ENCODE measurements at places on chromosomes 2 and 18.
A peak's percentile ranks its signal among the peaks of the same experiment; 100 is the strongest.

DNA sequence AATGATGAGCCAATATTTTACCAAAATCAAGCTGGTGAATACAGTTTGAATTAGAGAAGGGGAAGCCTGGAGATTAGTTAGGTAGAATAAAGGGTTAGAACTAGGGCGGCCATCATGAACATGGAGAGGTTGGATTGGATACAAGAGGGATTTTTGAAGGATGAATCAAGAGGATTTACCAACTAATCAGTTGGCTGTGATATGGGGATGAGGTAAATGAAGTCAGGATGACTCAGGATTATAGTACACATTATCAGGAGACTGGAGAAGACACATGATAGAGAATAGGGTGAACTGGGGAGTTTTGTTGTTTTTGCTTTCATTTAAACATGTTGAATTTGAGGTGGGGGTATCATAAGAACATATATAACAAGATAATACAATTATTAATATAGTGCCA lies 73.8 kb upstream of the PROKR1 start:
- no peak overlapping the region for H3K4me3 ChIP-seq
- H3K27me3 ChIP-seq: no peaks in the 10 kb centered on the region
- DNase-seq: peak; percentile 78
- H3K36me3 ChIP-seq: no peaks in the 10 kb centered on the region

DNA sequence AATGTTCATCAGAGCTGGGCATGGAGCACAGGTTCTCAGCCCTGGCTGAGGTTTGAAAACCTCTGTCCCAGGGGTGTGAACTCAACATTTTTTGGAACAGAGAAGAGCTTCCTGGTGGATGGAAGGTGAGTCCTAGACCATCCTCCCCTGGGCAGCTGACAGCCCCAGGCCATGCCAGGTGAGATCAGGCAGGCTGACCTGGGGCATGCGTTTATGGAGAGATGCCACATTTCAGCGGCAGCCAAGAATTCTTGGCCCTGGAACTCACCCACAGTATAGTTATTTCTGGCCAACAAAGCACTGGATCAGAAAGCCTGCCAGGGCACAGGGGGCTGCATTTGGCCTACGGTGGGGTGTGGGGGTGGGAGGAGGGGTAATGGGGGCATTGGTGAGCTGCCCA lies 83.8 kb downstream of the EDAR start:
- H3K4me3 ChIP-seq: no peak overlapping the region
- no peak overlapping the region for H3K27ac ChIP-seq
- peaks cover 29% of the 10 kb centered on the region for H3K27me3 ChIP-seq
- DNase-seq: no peak

DNA sequence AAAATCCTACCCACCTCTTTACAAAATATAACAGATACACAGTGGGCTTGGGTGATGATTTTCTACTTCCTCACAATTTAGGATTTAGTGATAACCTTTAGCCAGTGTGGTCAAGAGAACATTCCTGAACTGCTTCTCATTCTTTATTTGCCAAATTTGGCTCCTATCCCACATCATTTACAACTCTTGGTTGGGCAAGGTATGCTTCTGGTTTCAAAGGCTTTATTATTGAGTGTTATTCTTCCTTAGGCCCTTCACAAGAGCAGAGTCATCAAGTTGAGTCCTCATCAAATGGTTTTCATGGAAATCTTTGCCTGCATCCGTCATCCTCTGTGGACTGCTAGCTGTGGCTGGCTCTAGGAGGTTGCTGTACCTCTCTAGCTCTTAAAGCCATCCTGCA lies 472.0 kb upstream of the ETAA1 start:
- H3K27me3 ChIP-seq: no peaks in the 10 kb centered on the region
- peak; percentile 39 for DNase-seq
- H3K4me3 ChIP-seq: no peak overlapping the region
- H3K27ac ChIP-seq: no peak overlapping the region
- H3K36me3 ChIP-seq: no peaks in the 10 kb centered on the region

DNA sequence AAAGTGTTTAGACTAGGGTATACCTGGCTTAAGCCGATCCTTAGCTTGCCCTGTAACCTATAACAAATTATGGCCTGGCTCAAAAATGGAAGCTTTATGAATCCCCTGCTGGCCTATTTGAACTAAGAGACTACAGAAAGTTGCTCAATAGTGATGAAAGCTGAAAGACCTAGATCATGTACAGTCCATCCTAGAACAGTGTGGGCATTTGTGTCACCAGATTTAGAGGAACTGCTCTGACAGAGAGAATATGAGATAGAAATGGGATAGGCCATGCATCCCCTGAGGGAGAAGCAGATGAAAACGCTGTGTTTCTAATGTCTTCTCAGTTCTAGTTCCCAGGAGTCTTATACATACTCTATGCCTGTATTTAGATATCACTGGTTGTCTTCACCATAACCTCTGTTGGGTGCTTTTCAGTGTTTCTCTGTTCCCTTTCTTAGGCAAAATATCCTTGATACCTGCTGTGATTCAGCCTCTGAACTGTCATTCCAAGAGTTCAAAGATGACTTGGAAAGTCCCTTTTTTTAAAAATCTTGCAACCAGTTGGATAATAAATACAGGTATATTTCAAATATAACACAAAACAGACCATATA lies 246.9 kb upstream of the SLC39A10 start:
- no peak overlapping the region for H3K4me3 ChIP-seq
- no peak for DNase-seq
- H3K36me3 ChIP-seq: no peaks in the 10 kb centered on the region
- no peak overlapping the region for H3K27ac ChIP-seq
- peaks cover 6% of the 10 kb centered on the region for H3K4me1 ChIP-seq

DNA sequence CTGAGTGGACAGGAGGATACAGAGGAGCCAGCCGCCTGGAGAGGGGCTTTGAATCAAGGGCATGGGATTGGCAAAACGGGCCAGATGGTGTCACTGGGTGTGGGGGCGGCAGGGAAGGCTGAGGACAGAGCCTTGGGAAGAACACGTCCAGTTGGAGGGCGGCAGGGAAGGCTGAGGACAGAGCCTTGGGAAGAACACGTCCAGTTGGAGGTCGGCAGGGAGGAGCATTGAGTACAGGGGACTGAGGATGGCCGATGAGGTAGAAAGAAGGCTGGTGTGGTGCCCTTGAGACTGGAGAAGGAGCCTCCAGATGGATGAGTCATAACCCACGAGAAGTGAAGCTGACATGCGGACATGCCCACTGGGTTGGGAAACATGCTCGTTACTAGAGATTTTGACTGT lies 4.5 kb downstream of the HES6 start:
- H3K36me3 ChIP-seq: no peaks in the 10 kb centered on the region
- peak; percentile 35 for DNase-seq
- H3K4me1 ChIP-seq: peaks cover 4% of the 10 kb centered on the region
- H3K4me3 ChIP-seq: no peak overlapping the region
- no peak overlapping the region for H3K27ac ChIP-seq

- H3K4me1 ChIP-seq: no peaks in the 10 kb centered on the region
- H3K4me3 ChIP-seq: no peak overlapping the region
- no peak for DNase-seq
- H3K27ac ChIP-seq: no peak overlapping the region
These were observed 27.1 kb downstream of the CAMKMT start for GRCh38 chr2:44388877-44389276.

GRCh38 chr2:200693836-200694470 lies 108.1 kb downstream of the AOX1 start:
- H3K36me3 ChIP-seq: no peaks in the 10 kb centered on the region
- DNase-seq: peak; percentile 17
- peaks cover 2% of the 10 kb centered on the region for H3K27me3 ChIP-seq
- H3K4me3 ChIP-seq: no peak overlapping the region
- H3K27ac ChIP-seq: no peak overlapping the region

DNA sequence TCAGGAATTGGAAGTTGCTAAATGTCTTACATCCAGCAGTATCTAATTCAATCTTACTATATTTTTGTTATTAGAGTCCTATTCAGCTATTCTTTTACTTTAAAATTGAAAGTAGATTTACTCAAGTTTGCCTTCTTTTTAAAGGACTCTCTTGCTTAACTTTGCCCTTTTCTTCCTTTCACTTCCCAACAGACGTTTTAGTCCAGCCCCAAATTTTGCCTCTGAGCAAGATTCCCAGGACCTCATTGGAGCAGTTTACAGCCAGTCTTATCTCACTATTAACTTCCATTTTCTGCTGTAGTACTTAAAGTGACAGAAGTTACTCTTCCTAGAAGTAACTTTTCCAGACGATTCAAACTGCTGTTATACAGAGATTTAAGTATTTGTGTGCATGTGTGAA lies 1.7 kb upstream of the PRKD3 start:
- H3K4me3 ChIP-seq: no peak overlapping the region
- no peak overlapping the region for H3K27ac ChIP-seq
- peak; percentile 86 for DNase-seq
- H3K4me1 ChIP-seq: peaks cover 4% of the 10 kb centered on the region

GRCh38 chr2:46179037-46179621 lies 118.1 kb upstream of the EPAS1 start:
- H3K4me3 ChIP-seq: no peak overlapping the region
- H3K36me3 ChIP-seq: no peaks in the 10 kb centered on the region
- peak overlapping the region; percentile 98 for H3K27ac ChIP-seq
- H3K4me1 ChIP-seq: peaks cover 17% of the 10 kb centered on the region
- DNase-seq: peak; percentile 99
- no peaks in the 10 kb centered on the region for H3K27me3 ChIP-seq

DNA sequence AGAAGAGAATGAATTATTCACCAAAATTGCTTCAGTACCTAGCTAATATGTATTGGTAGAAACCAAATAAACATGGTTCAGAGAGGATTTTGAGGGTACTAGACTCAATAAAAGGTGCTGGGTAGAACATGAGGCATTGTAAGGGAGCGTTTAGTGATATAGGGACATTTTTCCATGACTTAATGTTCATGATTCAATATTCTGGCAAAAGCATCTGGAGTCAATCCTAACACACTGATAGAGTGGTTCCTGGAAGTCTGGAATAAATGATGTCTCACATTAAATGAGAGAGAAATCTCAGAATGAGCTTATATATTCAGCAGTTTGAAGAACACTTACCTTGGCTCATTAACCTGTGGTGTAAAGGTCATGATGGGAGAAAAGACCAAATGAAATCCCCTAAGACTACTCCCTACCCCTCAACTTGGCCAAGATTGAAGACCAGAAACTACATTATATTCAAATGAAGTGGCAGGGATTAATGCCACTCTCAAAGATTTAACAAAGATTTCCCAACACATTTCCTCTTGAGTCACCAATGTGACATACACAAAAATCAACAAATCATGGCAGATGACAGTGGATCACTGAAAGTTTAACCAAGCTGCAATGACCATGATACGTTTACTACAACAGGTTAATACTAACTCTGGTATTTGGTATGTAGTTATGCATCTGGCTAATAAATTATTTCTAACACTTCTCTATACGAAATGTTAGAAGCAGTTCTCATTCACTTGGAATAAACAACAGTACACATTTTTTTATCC lies 309.5 kb downstream of the SATB2 start:
- H3K36me3 ChIP-seq: no peaks in the 10 kb centered on the region
- DNase-seq: no peak

DNA sequence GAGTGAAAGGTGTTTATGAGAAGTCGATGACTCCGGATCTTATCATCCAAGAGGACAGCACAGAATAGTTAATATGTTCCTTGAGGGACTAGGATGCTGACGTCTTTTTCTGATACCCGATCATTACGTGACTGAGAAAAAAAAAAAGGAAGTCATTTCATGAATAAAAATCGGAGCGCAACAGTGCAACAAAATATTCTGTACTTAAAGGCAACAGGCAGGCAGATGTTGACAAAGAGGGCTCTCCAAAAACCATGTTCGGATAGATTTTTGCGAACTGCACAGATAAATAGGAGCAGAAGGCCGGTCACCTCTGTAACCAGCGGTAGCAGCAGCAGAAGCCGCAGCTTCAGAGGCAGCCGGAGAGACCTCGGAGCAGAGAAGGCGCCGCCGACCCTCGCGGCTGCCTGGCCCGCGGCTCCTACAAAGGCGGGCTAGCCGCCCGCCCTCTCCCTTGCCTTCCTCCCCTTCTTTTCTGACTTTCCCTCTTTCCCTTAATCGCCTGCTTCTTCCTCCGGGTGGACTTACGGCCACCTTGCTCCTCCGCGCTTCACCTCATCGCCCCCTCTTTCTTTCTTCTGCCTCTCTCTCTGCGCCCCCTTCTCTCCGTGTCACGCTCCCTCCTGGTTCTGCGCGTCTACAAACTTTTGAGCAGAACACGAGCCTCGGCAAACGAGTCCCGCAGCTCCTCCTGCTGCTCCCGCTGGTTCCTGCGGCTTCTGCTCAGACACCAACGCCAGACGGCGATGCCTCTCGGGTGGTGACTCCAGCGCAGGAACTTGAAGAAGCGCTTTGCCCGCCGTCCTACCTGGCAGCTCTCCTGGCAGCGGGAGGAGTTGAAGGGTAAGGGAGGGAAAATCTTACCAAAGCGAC lies at the start of gene ADCYAP1:
Gene ADCYAP1 (plus strand): TSS at position 654 of the 873 bp plus-strand sequence. CDS start 516 bp downstream, outside the sequence.
- no peak within 1 kb of the TSS for H3K27ac ChIP-seq
- no peak within 1 kb of the TSS for H3K4me3 ChIP-seq
- no peaks in the 10 kb centered on the region for H3K36me3 ChIP-seq

- no peak for DNase-seq
- H3K27me3 ChIP-seq: no peaks in the 10 kb centered on the region
- H3K4me1 ChIP-seq: peaks cover 19% of the 10 kb centered on the region
- no peak overlapping the region for H3K4me3 ChIP-seq
- H3K36me3 ChIP-seq: no peaks in the 10 kb centered on the region
These were observed 218.4 kb upstream of the REV1 start for GRCh38 chr2:99708231-99708630.

- no peak overlapping the region for H3K27ac ChIP-seq
- no peak for DNase-seq
- H3K27me3 ChIP-seq: no peaks in the 10 kb centered on the region
- no peaks in the 10 kb centered on the region for H3K4me1 ChIP-seq
- H3K4me3 ChIP-seq: no peak overlapping the region
These were observed 1029.9 kb upstream of the ACVR2A start for GRCh38 chr2:146814971-146815370.

DNA sequence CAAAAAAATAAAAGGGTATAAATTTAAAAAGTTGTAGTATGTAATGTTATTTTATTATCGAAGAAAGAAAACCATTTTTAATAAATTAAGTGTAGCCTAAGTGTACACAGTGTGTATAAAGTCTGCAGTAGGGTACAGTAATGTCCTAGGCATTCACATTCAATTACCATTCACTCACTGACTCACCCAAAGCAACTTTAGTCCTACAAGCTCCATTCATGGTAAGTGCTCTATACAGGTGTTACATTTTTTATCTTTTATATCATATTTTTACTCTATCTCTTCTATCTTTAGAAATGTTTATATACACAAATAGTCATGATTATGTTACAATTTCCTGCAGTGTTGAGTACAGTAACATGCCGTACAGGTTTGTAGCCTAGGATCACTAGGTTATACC lies 59.5 kb downstream of the RABL2A start:
- peaks cover 3% of the 10 kb centered on the region for H3K4me1 ChIP-seq
- no peak overlapping the region for H3K4me3 ChIP-seq
- no peaks in the 10 kb centered on the region for H3K27me3 ChIP-seq
- H3K27ac ChIP-seq: no peak overlapping the region
